ENCODE measurements at places on chromosomes 13 and 19.

DNA sequence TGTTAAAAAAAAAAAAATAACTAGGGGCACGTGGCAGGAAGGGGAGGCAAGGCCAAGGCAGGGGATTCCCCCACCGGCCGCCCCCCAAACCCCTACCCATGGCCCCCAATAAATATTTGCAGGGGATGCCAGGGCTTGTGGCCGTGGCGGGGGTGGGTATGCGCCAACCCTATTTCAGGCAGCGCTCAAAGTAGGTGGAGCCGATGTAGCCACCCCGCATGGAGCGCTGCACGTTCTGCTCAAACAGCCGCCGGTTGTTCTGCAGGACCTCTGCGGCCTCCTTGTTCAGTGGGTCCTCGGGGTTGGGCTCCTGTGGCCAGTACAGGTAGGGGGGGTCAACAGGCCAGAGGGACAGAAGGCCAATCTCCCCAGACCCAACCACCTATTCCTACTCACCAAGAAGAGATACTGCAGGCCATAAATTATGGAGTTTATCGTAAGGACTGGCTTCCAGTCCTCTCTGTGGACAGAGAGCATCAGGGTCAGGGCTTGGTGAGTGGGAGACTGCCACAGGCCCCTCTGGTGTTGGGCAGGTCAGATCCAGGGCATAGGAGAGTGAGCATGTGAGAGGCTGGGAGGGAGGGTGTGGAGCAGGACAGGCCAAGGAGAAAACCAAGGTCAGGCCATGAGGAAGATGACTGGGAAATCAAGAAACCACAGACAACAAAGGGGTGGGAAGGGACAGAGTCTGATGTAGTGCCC lies 1.2 kb upstream of the CHMP2A start:
- no peak for DNase-seq

GRCh38 chr13:109748677-109749076 lies 37.7 kb downstream of the IRS2 start:
- DNase-seq = no peak

- no peak for DNase-seq
Measured at GRCh38 chr13:44275381-44275780, 98.2 kb upstream of the SERP2 start.

- no peak for DNase-seq
Measured at GRCh38 chr13:101489643-101490405, 37.3 kb downstream of the ITGBL1 start.

- DNase-seq = no peak
Measured at GRCh38 chr19:55005684-55006488, 32.2 kb downstream of the GP6 start.

GRCh38 chr13:43136920-43137575 lies 113.7 kb downstream of the DNAJC15 start:
- DNase-seq = no peak

- peak; percentile 55 for DNase-seq
Measured at GRCh38 chr13:33322965-33323668, 37.6 kb upstream of the STARD13 start.
